ENCODE measurements at places on chromosomes 7 and 10.

- DNase-seq: no peak
Measured at GRCh38 chr7:104650991-104651640, 322.7 kb downstream of the LHFPL3 start.

DNA sequence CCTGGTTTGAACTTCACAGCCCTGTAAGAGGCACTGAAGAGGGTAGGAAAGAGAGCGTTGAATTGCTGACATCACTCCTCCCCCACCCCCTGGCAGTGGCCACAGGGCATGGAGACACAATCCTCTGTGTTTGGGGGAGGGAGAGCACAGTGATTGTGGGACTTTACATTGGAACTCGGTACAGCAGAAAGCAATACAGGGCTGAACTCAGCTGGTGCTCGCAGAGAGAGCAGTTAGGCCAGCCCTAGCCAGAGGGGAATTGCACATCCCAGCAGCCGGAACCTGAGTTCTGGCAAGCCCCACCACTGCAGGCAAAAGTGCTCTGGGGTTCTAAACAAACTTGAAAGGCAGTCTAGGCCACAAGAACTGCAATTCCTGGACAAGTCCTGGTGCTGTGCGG is 24.0 kb upstream of the CUL1 start:
- DNase-seq: no peak

DNA sequence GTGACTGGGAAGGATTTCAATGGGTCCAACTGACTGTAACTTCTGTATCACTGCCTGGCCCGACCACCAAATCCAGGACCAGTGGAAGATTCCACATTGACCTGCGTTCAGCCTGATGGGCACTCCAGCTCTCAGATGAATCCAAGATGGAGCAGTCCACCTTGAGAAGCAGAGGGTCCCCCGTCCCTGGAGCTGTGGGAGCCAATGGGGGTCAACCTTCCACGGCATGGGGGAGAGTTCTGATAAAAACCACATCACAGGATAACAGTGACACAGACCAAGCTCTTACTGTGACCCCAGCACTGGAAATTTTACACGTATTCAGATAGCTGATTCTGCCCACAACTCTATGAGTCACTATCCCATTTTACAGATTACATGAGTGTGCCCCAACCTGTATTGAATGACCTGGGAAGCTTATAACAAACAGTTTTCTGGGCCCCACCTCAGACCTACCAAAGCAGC is 11.2 kb downstream of the ZCCHC24 start:
- no peak for DNase-seq

- peak; percentile 49 for DNase-seq
Measured at GRCh38 chr7:51366930-51367613, 50.5 kb upstream of the COBL start.

GRCh38 chr10:127154831-127155620 is 41.4 kb downstream of the INSYN2A start:
- no peak for DNase-seq

DNA sequence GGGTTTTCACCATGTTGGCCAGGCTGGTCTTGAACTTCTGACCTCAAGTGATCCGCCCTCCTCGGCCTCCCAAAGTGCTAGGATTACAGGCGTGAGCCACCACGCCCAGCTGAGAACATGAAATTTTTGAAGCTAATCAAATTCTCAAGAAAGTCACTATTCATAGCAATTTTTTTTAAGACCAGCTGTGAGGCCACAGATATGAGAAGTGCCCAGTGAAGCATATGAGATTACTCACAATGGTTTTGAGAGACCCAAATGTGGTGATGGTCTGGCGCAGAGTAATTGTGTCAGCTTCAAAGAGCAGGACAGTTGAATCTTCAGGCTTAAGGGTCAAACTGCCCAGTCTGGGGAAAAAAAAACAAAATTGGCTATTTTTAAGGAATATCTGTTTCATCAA is 16.2 kb downstream of the NCOA4 start:
- no peak for DNase-seq

DNA sequence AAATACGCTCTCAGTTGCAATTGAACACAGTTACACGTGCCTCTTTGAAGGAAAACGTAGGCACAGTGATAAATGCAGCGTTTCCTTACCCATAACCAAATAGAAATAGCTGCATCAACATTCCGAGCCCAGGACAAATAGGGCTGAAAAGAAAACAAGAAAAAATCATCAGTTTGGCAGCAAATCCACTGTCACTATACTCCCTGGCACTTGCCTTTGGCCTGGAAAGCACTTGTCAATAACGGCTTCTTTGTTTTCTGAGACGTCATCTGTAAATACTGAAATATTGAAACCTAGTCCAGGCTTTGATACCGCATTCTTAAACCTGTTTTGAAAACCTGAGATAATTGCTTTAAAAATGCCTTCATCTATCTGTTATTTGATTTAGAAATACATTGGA is 167.2 kb upstream of the AKR1E2 start:
- no peak for DNase-seq

GRCh38 chr7:37216156-37216852 is 232.4 kb downstream of the ELMO1 start:
- DNase-seq: peak; percentile 59

GRCh38 chr7:45917658-45918057 is 3.4 kb downstream of the IGFBP3 start:
- DNase-seq: peak; percentile 82

DNA sequence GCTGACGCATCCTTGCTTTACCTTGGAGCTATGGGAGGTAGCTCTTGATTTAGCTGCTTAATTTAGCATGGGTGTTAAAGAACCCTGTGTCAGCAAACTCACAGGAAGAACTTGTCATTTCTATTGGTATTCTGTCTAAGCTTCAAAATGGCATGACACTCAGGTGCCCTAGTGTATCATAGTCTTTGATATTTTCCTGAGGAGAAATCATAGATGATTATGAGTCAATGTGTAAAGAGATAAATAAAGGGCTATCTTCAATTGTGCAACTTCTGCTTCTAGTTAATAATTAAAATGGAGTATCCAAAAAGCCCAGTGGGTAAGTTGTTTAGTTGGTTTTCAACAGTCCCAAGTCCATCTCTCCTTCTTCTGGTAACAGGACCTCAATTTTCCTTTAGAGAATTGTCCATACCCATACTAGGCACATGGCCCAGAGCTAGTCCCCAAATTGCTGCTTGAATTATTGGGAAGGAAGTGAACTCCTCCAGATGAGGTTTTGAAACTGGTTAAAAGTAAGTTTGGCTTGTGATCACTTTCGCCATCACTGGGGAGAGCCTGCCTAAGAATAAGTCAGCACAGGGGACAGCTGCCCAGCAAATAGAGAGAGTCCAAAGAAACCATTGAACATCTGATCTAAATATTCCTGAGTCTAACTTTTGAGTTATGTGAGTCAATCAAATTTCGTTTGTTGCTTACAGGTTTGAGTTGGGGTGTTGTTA is 169.0 kb upstream of the PHYHIPL start:
- peak; percentile 1 for DNase-seq

- no peak for DNase-seq
Measured at GRCh38 chr7:128004623-128005022, 26.6 kb downstream of the LRRC4 start.

GRCh38 chr7:129169171-129169671 is 19.2 kb upstream of the SMO start:
- no peak for DNase-seq

DNA sequence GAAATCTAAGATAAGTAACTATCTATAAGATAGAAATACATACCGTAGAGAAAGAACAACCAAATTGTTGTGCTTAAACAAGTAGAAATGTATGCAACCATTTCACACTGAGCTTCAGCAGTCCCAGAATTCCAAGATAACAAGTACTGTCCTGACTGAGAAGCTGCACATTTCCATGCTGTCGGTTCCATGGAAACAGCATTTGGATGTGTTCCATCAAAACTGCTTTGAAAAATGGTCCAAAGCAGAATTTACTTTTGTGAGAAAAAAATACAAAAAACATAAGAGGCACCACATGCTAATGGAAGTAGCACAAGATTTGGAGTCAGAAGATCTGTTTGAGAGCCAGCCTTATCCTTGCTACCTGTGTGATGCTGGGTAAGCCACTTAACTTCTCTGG is 92.6 kb downstream of the MTERF1 start:
- DNase-seq: no peak

DNA sequence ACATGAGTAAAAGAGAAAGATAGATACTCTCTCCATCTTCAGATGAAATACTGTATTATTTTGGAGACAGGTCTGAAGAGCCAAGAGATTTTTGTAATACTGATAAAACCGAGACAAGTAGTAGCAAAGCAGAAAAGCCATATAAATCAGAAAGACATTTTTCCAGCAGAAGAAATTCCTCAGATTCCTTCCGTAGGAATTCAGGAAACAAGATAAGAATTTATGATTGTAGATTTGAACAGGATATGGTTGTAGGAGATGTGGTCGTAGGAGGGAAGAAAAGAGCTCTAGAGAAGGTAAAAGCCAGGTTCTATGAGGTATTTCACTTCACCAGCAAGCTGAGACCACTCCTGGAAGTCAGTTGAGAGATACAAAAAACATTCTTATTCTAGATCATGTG is 17.6 kb upstream of the AASS start:
- DNase-seq: no peak

DNA sequence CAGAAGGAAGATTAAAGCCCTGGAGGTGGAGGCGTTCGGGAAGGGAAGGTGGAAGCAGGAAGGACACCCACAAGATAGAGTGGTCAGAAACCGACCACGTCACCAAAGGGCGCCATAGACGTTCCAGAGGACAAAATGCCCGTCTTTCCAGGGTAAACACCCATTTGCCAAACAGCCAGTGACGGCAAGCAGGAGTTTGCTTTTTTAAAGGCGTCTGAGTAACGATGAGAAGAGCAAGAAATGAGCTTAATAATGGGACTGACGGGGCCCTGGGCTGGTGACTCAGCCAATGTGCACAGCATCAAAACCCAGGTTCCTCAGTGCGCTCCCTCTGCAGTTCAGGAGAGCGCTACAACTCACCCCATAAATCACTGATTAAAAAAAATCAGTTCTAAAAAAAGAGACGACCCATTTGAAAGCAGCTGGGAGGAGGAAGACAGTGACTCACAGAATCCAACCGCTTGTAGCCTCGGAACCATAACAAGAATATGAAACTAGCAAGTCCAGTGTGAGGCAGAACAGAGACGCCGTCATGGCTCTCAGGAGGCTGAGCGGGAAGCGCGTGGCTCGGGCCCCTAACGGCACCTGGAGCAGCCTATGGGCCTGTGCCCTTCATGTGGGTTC is 5.9 kb downstream of the DIP2C start:
- no peak for DNase-seq

DNA sequence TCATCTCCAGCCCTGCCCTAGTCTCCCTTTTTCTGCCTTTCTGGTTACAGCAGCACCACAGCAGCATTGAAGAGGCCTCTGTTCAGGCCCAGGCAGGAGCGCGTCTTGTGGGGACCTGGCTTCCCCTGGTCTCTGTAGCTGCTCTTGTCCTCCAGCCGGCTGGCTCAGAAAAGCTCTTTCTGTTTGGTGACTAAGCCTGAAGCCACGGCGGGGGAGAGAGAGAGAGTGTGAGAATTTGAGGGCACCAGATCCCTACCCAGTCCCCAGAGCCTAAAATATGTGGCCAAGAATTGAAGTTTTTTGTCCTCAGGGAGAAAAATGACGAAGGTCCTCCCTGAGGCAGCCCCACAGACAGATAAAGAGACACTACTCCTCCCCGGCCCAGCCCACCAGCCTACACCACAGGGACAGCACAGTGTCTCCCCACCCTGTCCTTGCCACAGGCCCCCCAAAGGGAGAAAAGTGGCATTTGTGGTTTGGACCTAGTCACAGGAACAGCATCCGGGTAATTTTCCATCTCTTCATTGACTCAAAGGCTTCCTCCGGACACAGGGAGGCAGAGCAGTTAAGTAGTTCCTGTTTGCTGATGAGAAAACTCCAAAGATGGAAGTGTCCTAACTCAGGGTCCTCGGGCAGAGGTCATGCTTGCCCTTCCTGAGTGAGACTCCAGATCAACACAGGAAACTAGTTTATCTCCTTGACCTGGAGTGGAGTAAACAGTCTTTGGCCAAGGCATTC is 13.3 kb upstream of the FAM180A start:
- DNase-seq: peak; percentile 7

- DNase-seq: peak; percentile 54
Measured at GRCh38 chr7:2242541-2243429, 759 bp downstream of the NUDT1 start.

- DNase-seq: peak; percentile 96
Measured at GRCh38 chr7:80722616-80723195, 84.3 kb downstream of the CD36 start.

DNA sequence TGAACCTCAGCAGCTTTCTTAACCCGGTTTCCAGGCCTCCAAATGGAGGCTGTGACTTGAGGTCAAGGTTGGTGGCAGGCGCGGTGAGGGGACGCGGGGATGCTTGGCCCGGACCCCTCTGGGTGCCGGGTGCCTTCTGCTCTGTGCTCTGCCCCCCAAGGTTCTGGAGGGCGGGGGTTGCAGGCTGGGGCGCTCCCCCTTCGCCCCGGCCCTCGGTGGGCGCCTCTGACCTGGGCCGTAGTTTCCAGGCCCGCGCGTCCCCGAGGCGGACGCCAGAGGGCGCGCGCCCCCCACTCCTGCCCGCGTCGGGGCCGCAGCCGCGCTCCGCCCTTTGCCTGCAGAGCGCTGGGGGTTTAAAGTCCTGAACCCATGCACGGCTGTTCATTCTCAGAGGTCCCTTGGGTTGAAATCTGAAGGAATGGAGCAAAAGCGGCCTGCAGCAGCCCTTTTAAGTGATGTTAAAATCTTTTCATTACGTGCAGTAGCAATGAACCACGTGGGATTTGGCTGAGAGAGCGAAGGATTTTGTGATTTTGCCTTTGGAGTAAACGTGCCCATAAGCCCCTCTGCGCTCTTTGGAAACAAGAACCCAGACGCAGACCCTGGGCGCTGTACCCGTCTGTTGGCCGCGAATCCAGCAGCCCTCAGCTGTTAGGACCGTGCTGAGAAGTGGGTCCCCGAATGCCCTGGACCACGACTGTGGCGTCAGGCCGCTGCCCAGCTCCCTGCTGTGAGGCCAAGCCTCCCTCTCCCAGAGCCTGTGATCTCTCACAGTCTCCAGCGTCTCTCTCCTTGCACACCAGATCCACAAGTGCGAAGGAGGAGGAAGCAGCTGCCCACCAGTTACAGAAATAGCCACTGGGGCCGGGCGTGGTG is 135.0 kb downstream of the ACTR3B start:
- peak; percentile 33 for DNase-seq

- DNase-seq: peak; percentile 43
Measured at GRCh38 chr10:15167411-15168290, 842 bp downstream of the NMT2 start.

- DNase-seq: peak; percentile 44
Measured at GRCh38 chr7:90552521-90552920, 43.6 kb upstream of the CDK14 start.

GRCh38 chr10:94640562-94640961 is 43.0 kb upstream of the CYP2C18 start:
- DNase-seq: no peak

- DNase-seq: no peak
Measured at GRCh38 chr10:95532536-95532935, 28.6 kb downstream of the SORBS1 start.

All from suppressor macrophage (primary cell).